Activated CD8-positive, alpha-beta memory T cell treated with anti-CD3 and anti-CD28 coated beads for 1 hour (primary cell): ENCODE measurements at places on chromosomes 3 and 15.

GRCh38 chr3:143358155-143358792, 238.7 kb downstream of the CHST2 start:
- DNase-seq: no peak

DNA sequence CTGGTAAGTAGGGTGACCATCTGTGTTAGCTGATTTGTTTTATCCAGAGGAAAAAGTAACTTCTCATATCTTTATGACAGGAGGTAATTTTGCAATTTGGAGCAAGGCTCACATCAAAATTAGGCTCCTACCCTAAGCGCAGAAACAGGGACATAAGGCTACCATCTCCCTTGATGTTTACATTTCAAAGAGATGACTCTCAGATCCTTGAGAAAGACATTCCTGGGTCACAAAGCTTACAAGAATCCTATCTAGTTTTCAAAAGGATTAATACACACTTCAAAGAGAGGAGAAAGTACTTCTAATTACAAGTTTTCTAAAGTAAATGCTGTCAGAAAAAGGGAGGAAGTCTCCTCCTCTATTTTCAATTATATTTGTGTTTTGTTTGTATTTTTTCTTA, 7.0 kb downstream of the ZPLD1 start:
- DNase-seq: no peak

DNA sequence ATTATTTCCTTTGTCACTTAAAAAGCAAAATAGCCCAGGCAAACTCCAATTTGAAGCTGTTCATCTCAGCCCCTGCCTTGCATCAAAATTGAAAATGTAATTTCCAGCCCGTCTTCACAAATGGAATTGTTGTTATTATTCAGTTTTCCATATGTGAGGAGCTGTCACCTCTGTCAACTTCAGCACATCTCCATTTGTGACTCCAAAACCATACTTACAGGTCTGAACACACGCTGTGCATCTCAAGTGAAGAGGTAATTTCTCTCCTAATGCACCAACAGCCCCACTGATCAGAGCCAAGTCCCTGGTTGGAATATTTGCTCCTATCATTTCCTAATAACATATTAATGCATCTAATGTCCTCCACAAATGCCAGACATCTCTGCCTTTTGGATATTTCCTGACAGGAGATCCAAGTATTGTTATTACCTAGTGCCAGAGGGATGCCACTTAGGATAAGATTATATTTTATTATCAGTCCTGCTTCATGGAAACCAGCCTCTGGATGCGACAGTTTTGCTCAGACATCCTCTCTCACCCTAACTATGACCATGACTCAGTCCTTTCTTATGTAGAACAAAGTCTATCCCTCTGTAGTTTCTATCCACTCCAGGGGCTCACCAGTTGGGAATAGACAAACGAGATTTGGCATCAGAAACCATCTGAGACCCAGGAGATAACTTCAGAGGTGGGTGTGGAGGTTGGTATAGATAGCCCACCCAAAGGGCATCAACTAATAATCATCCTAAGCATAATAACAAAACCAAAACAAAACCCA, 379.8 kb downstream of the VPS13C start:
- DNase-seq: no peak

GRCh38 chr3:86973440-86973839, 17.5 kb downstream of the VGLL3 start:
- no peak for DNase-seq

DNA sequence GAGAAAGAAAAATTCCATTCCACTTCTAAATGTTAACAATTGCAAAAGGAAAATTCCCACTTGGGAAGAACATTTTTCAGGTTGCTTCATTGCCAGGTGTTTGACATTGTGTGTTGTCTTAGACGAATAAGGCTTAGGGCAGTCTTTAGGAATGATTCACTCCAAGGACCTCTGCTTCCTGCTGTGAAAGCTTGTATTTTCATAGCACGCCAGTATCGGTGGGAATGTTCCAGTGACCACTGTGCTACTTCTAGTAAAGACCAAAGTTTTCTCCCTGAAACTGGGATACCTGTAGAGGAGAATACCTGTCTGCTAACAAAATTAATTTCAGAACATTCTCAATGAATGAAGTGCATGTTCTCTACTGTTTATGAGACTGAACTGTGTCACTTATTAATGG, 64.1 kb downstream of the CDIN1 start:
- no peak for DNase-seq

DNA sequence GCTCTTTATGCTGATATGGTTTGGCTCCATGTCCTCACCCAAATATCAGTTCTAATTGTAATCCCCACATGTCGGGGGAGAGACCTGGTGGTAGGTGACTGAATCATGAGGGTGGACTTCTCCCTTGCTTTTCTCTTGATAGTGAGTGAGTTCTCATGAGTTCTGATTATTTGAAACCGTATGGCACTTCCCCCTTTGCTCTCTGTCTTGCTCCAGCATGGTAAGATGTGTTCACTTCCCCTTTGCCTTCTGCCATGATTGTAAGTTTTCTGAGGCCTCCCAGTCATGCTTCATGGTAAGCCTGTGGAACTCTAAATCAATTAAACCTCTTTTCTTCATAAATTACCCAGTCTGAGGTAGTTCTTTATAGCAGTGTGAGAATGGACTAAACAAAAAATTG, 107.6 kb downstream of the IMPG2 start:
- no peak for DNase-seq

DNA sequence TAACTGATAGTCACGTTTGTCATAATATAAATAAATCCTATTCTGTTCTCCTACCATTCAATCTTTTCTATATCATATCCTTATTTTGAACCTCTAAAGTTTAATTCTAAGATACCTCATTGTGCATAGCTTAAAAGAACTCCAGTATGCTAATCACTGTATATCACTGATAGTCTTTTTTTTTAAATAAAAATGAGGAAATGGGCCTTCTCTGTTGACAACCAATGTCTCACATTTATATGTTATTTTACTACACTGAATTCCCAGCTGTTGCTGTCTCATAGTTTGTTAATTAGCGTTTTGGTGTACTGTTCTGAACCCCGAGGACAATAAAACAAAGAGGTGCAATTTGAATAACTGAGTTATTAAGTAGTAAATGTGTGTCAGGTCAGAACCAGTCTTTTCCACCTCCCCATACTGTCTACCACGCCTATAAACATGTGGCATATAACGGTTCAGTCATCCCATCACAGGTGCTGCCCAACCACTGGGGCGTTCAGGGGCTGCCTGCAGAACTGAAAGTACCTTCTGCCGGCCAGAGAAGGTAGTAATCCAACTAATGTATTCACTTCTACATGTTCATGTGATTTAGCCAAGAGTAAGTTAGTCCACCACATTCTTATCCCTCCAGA, 14.9 kb downstream of the CBLB start:
- no peak for DNase-seq

DNA sequence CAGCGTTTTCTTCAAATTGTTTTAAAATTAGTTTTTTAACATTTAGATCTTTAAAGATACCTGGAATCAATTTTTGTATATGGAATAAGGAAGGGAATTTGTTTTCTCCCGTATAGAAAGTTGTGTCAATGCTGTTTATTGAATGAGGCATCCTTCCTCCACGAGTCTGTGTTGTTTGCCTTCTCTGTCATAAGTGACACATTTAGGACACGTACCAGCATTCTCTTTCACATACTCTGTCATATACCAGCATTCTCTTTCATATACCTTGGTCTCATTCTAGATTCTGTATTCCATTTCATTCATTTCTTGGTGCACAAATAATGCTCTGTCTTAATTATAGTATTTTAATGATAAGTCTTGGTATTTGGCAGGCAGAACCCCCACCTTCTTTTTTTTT, 10.3 kb downstream of the ATP11B start:
- DNase-seq: no peak

- DNase-seq: no peak
These were observed 47.5 kb downstream of the ALDH1L1 start for GRCh38 chr3:126132751-126133511.

DNA sequence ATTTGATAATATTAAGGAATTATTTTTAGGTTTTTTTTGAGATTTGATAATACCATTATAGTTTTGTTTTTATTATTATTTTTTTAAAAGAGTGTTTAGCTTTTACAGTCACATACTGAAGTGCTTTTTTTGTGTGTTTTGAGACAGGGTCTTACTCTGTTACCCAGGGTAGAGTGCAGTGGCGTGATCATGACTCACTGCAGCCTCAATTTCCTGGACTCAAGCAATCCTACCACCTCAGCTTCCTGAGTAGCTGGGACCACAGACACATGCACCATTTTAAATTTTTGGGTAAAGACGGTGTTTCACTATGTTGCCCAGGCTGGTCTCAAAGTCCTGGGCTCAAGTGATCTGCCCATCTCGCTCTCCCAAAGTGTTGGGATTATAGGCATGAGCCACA, 73.0 kb downstream of the SUMF1 start:
- DNase-seq: no peak

DNA sequence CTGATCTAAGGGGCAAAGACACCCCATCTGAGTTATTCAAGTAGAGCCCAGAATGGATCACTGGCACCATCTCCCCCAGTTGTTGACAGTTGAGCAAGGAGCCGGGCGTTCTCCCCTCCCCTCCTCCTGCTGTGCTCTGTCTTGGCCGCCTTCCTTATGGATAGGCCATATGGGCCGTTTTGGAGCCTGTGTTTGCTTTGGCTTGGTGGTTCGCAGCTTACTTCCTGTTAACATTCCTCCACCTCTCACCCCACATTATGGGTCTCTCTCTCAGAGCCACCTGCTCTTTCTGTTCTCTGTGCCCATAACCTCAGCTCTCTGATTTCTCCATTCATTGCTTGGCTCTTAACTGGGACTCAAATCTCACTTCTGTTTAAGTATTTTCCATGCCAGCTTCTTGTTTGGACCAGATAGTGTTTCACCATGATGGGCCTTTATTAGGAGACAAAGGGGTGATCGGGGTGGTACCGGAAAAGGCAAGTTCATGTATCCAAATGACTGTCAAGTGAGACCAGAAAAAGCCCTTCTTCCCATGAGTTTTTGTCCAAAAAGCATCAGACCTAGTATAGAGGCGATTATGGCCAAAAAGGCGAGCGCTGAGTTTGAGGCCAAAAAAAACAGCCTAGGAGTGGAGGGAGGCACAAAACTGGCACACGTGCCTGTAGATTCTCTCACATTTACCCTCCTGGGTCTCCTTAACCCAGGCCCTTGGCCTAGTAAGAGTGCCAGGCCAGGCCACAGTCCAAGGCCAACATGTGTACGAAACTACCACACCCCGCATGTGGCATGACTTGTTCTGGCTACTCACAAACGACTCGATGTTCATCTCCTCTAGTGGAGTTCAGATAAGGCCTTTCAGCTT, 62.6 kb downstream of the DUT start:
- no peak for DNase-seq

DNA sequence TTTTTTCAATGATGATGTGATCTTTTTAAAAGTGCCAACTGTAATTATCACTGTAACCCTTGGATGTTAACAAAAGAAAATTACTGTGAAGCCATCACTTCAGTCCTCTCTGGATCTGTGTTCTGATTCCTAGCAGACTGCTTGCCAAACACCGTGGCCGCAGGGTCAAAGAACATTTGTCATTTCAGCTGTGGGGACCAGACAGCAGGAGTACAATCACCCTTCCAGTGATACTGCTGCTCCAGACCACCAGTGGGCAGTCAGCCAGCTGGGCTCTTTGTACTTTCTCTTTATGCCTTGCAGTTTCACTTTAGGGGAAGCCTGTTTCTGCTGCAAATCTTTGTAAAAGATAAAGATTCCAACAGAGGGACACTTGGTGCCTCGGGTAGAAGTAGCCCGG, 770.0 kb downstream of the GRM7 start:
- no peak for DNase-seq

DNA sequence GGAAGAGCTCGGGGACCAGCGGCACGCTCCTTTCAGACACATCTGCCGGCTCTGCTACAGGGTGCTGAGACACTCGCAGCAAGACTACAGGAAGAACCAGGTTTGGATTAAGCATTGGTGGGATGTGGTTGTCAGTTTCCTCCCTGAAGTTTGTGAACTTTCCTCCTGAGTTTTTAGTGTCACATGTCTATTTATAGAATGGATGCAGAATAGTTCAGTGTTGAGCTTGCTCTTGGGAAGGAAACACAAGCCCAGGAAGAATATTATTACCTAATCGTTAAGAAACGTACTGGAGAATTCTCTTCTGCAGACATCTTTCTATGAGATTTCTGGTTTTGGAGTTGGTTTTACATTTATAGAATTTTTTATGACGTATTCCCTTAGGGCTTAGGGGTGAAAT, 172.0 kb downstream of the ITPR1 start:
- no peak for DNase-seq

- no peak for DNase-seq
These were observed 37.2 kb downstream of the CCDC54 start for GRCh38 chr3:107414325-107414964.

DNA sequence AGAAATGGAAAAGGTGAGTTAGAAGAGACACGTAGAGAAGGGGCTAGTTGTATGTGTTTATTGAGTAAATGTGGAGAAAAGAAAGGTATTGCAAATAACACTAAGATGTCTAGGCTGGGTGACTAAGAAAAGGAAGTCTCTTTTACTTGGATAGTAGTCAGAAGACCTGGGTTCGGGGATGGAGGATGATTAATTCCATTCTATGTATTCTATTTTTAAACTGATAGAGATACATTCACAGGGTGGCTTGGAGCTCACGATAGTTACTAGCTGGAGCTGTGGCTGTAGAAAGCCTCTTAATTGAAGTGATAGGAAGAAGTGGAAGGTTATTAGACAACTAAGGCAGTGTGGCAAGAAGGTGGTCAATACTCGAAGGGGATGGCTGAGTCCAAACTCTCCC, 65.9 kb upstream of the TNIK start:
- DNase-seq: no peak

- DNase-seq: no peak
These were observed 3.7 kb downstream of the EOMES start for GRCh38 chr3:27718459-27718858.

GRCh38 chr15:80892414-80892813, 97.2 kb downstream of the MESD start:
- DNase-seq: no peak

GRCh38 chr15:83869341-83869740, 215.4 kb downstream of the ADAMTSL3 start:
- DNase-seq: no peak

GRCh38 chr15:95987886-95988573, 342.5 kb upstream of the NR2F2 start:
- DNase-seq: no peak

GRCh38 chr3:65291448-65292125, 603.8 kb upstream of the ADAMTS9 start:
- no peak for DNase-seq

GRCh38 chr3:139808201-139808600, 126.8 kb upstream of the CLSTN2 start:
- no peak for DNase-seq

DNA sequence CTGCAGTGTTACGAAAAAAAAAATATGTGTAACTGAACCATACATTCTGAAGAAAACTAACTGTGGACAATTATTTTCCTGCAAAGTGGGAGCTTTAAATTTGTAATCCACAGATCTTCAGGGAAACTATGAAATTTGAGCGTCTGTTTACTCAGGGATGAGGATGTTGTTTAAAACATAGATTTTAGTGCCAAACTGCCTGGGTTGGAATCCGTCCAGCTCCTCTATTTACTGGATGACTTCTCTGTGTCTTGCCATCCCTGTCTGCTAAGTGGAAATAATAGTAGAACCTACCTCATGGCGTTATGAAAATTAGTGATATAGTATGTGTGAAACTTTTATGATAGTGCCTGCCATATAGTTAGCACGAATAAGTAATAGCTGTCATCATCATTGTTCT, 666.5 kb downstream of the SQOR start:
- no peak for DNase-seq

- DNase-seq: no peak
These were observed 46.7 kb downstream of the SLC9C1 start for GRCh38 chr3:112247350-112247749.

- DNase-seq: no peak
These were observed 2.6 kb upstream of the NFKBIZ start for GRCh38 chr3:101846709-101847108.
